GF-D8 (cell line): ENCODE measurements at places on chromosomes 6 and 20.

GRCh38 chr6:118661831-118662230 lies 10.4 kb upstream of the CEP85L start:
- no peak for DNase-seq

DNA sequence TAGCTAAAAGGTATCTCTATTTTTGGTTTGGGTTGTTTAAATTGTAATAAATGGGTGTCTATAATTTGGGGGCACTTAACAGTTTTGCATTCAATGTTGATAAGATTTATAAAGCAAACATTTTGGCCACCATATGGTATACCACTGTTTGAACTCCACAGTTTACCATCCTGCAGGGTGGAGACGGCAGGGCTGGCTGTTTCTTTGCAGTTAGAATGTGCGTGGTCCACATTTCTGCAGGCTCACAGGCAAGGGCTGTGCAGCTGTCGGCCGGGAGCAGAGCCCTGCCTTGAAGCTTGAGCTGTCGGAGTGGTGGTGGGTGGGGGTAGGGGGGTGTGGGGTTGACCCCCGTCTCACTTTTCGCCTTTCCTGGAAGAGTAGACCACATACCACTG lies 135.9 kb downstream of the CDH4 start:
- no peak for DNase-seq

DNA sequence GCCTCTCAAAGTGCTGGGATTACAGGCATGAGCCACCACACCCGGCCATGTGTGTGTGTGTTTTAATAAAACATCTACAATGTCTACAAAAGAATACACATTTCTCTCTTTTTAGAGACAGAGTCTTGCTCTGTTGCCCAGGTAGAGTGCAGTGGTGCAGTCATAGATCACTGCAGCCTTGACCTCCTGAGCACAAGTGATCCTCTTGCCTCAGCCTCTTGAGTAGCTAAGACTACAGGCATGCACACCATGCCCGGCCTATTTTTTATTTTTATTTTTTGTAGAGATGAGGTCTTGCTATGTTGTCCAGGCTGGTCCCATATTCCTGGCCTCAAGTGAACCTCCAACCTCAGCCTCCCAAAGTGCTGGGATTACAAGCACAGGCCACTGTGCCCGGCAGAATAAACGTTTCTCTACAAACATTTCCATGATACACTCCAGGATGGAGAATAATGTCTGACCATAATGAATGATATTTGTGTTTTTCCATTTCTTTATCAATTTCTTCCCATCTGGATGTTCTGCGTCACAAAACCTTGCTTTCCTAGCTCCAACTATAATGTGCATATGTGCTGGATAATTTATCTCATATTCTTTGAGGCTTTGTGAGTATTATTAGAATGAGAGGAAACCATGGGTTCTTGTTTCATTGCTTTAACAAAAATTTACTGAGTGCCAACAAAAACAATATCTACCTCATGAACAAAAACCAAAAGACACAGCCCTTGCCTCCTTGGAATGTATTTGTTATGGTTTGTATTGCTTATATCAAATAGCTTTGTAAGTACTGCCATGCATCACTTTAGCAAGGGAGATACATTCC lies 28.6 kb upstream of the CCN2 start:
- no peak for DNase-seq

- DNase-seq = peak; percentile 96
These were observed 77.0 kb downstream of the ATXN1 start for GRCh38 chr6:16684195-16684689.

DNA sequence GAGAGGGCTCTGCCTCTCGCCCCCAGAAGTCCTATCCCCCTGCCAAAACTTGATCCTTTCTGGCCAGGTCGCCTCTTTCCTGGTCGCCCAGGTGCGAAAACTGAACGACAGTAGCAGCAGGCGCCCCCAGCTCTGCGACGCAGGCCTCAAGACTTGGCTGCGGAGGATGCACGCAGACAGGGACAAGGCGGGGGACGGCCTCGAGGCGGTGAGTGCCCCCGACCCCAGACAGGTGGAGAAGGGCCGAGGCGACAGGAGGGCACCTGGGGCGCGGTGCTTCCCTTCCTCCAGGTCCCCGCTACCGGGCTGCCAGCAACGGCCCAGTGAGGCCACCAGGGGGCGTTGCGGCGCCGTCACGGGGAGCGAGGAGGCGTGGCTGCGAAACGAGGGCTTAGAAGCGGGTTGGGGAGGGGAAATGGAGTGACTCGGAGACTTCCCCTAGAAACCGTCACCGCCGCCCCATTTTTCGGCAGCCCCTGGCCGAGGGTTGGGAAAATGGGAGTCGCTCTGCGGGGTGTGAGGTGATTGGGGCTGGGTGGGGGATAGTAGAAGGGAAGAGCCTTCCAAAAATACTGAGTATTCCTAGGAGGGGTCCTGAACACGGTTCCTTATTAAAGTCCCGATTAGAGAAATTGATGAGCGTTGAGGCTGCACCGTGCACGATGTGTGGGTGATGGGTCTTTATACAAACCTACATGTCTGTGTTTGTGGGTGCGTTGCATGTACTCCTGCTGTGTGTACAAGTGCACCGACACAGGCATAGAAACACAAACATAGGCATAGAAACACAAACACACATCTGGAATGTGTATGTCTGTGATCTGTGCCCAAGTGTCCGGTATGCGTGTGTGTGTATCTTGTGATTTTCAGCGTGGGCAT lies 44.6 kb downstream of the ARHGAP40 start:
- DNase-seq = peak; percentile 31

GRCh38 chr20:46894971-46895905 lies 595 bp downstream of the EYA2 start:
- DNase-seq = no peak

DNA sequence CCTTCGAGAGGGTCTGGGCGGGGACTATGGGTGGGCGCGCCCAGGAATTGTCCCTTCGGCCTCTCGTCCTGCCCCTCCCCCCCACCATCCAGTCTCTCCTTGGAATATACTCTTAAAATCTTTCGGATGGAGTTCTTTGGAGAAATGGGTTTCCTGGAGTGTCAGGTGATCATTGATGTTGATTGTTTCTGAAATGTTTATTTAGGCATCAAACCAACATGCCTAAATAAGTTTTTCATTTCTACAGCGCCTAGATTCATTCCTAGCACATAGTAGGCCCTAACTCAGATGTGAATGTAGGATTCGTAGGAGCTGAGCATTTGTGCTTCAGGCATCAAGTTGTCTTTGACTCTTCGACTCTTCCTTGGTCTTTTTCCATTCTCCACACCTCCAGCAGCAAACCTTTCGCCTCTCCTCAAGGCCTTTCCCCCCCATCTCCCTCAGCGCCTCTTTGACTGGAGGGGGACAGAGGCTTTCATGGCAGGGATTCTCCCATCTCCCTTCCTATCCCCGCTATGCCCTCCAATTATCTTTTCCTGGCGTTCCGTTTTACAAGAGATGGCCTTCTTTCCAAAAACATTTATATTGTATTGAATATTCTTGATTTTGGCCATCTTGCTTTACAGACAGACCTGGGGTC lies 610 bp downstream of the CASP8AP2 start:
- DNase-seq = no peak

GRCh38 chr6:103854059-103854458 lies 1005.7 kb downstream of the HACE1 start:
- DNase-seq = no peak

GRCh38 chr6:114446342-114446741 lies 103.5 kb upstream of the HS3ST5 start:
- no peak for DNase-seq

DNA sequence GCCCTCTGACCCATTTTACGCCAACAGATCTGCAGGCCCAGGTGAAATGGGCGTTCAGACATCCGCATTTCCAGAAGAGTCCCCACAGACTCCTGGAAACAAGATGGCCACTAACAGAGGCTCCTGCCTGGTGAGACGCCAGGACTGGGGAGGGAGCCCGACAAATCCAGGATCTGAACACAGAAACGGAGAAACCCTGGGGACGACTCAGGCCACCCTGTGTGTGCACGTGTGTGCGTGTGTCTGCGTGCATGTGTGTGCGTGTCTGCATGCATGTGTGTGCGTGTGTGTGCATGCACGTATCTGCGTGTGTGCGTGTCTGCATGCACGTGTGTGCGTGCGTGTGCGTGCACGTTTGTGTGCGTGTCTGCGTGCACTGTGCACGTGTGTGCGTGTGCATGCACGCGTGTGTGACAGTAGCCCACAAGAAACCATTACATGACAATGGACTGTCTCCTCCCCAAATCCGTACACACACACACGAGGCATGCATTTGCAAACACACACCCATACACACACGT lies 24.9 kb downstream of the CHRNA4 start:
- no peak for DNase-seq

GRCh38 chr20:13718171-13718570 lies 66.5 kb downstream of the ESF1 start:
- no peak for DNase-seq

- DNase-seq = no peak
These were observed 643.8 kb upstream of the AGPAT4 start for GRCh38 chr6:161917645-161918044.

GRCh38 chr20:52060794-52061714 lies 130.5 kb downstream of the ZFP64 start:
- DNase-seq = no peak

DNA sequence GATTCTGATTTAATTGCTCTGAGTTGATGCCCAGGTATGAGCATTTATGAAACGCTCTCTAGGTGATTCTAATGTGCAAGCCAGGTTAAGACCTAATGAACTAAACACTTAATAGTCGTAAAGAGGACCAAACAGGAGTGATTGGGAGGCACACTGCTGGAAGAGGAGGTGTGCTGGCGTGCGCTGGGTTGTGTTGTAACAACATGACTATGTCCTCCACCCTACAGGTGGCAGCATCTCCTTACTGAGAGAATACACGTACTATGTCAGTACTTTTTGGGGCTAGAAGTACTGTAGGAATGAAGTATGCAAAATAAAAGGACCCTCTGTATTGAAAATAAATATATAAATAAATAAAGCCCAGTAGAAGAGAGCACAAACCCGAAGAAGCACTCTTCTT lies 11.9 kb downstream of the C6orf89 start:
- DNase-seq = no peak

- DNase-seq = no peak
These were observed 522.0 kb upstream of the GJE1 start for GRCh38 chr6:141610741-141611140.

GRCh38 chr6:45714741-45715507 lies 300.7 kb downstream of the CLIC5 start:
- DNase-seq = peak; percentile 45

- DNase-seq = no peak
These were observed 47.2 kb upstream of the SYNDIG1 start for GRCh38 chr20:24422091-24422760.

DNA sequence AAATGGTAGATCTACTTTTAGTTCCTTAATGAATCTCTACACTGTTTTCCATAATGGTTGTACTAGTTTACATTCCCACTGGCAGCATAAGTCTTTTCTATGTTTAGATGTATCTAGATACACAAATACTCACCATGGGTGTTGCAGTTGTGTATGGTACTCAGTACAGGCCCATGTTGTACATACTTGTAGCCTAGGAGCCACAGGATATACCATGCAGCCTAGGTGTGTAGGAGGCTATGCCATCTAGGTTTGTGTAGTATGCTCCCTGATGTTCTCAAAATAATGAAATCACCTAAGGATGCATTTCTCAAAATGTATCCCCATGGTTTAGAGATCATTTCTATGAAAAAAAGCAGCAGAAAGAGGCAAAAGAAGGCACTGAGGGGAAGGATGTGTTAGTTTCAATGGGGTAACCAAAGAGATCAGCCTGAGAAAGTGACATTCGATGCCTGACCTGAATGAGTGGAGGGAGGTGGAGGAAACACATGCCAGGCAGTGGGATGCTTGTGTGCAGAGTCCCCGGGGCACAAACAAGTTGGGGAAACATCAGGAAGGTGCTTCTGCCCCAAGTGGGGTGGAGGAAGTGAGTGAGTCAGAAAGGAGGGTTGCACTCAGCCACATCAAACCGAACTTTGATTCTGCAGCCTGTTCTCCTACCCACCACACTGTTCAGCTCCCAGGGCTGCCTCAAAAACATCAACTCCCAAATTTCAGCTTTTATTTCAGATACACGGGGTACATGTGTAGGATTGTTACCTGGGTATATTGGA lies 191.2 kb downstream of the ZNF217 start:
- no peak for DNase-seq

DNA sequence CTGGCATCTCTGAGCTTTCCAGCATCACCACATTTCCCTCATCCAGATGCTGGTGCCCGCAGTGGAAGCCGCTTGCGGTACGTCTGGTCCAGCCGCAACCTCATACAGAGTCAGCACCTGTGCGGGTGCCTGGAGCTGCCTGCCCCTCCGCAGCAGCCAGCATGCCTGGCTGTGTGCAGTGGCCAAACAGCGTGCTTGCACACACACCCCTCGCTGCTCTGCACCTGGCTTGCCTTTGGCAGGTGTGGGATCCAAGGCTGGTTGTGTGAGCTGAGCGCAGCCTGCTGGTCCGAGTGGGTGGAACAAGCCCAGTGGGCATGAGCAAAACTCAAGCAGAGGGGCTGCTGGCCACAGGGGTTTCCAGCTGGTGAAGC lies 3.1 kb upstream of the HINT3 start:
- DNase-seq = no peak

DNA sequence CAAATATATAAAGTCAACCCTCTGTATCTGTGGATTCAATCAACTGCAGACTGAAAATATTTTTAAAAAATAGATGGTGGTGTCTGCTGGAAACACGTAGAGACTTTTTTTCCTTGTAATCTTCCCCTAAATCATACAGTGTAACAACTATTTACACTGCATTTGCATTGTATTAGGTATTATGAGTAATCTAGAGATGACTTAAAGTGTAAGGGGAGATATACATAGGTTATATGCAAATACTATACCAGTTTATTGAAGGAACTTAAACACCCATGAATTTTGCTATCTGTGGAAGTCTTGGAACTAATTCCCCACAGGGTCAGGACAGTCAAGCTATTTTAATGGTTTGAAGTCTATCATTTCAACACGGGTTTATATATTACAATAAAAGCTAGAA lies 10.2 kb downstream of the HDAC2 start:
- DNase-seq = no peak

DNA sequence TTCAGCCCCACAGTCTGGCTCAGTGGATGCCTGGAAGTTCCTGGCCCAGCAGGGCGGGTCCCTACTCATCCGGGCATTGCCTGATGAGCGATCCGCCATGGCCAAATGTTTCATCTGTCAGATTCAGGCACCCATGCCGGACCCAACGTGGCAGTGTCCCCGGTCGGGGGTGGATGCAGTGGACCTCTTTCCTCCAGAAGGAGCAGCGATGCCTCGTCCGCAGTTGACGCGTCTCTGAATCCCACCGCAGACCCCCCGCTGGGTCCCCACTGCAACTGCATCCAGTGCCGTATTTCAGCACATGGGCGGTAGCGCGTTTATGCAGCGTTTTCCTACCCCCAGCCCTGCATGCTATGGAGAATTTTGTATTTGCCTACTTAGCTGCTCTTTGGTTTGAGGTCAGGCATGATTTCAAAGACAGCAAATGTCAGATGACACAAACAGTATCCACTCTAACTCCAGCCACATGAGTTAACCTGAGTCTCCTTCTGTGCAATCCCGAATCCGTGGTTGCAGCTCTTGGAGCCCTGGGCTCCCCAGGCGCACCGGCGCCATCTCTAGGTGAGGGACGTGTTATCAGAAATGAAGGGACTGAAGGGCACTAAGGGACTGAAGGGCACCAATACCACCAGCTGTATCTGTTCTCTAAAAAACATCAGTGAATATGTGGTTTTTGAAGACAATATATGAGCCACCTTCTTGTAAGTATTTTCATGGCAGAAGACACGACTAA lies 72.6 kb upstream of the THBS2 start:
- no peak for DNase-seq

- no peak for DNase-seq
These were observed 24.4 kb upstream of the ARID1B start for GRCh38 chr6:156752666-156753301.
